Activated CD4-positive, alpha-beta memory T cell treated with anti-CD3 and anti-CD28 coated beads, Interleukin-2, amount 10 ng/mL, durations not matched to agents 7 days and 5 days (primary cell): ENCODE measurements at places on chromosomes 7 and 10. TPM values are rescaled to one million over a fixed set of nuclear protein-coding genes. Genes with fewer than 3 reads are reported as not detected.

Gene MYOZ1
- total RNA-seq = not detected

Gene OR6B1
- not detected for total RNA-seq

Gene ACSM6
- not detected for total RNA-seq

Gene GIMAP6
- 84.9 TPM for total RNA-seq

Gene CALCR
- total RNA-seq = not detected

Gene GPR26
- total RNA-seq = not detected

DNA sequence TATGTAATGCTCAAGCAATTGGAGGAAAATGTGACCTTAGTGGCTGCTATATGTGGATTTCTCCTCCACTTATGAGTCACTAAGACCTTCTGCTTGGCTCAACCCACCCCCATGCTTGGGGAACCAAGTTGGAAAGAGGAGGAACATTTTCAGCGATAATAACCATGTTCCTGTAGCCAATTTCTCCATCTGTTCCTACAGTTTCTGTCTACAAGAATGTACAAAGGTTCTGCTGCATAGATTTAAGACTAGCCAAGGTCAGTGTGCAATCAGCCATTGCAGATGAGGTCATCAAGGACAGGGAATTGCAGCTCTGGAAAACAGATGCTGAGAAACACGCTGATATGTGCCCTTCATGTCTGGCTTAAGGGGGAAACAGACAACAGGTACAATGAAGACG, 5.6 kb upstream of the NRCAM start:
- peaks cover 5% of the 10 kb centered on the region for H3K4me1 ChIP-seq
- peaks cover 49% of the 10 kb centered on the region for H3K27me3 ChIP-seq
- no peak for DNase-seq
- H3K36me3 ChIP-seq = no peaks in the 10 kb centered on the region
- H3K4me3 ChIP-seq = no peak overlapping the region
- no peak overlapping the region for H3K27ac ChIP-seq

- H3K27ac ChIP-seq = no peak overlapping the region
- H3K4me1 ChIP-seq = peaks cover 7% of the 10 kb centered on the region
- no peak for DNase-seq
- H3K27me3 ChIP-seq = peaks cover 43% of the 10 kb centered on the region
Measured at GRCh38 chr7:521221-522070, 1.8 kb upstream of the PDGFA start.

- no peak for DNase-seq
- H3K36me3 ChIP-seq = no peaks in the 10 kb centered on the region
- H3K27ac ChIP-seq = no peak overlapping the region
- no peaks in the 10 kb centered on the region for H3K27me3 ChIP-seq
- H3K4me3 ChIP-seq = no peak overlapping the region
Measured at GRCh38 chr7:100983451-100984187, 14.3 kb downstream of the MUC12 start.

- H3K27ac ChIP-seq = no peak overlapping the region
- no peak overlapping the region for H3K4me3 ChIP-seq
- DNase-seq = no peak
- H3K4me1 ChIP-seq = no peaks in the 10 kb centered on the region
- no peaks in the 10 kb centered on the region for H3K27me3 ChIP-seq
Measured at GRCh38 chr10:116664631-116665030, 43.9 kb downstream of the PNLIPRP2 start.

- H3K4me3 ChIP-seq = peak overlapping the region; percentile 13
- no peaks in the 10 kb centered on the region for H3K27me3 ChIP-seq
- no peak for DNase-seq
- peaks cover 21% of the 10 kb centered on the region for H3K4me1 ChIP-seq
Measured at GRCh38 chr7:77935652-77936348, 137.2 kb downstream of the PHTF2 start.

GRCh38 chr10:126070476-126071215, 174.3 kb downstream of the FANK1 start:
- no peak overlapping the region for H3K4me3 ChIP-seq
- H3K27ac ChIP-seq = no peak overlapping the region

GRCh38 chr10:52864201-52865106, 91.9 kb upstream of the MBL2 start:
- H3K4me1 ChIP-seq = no peaks in the 10 kb centered on the region
- no peak overlapping the region for H3K27ac ChIP-seq
